ENCODE measurements at places on chromosomes 3 and 15.

DNA sequence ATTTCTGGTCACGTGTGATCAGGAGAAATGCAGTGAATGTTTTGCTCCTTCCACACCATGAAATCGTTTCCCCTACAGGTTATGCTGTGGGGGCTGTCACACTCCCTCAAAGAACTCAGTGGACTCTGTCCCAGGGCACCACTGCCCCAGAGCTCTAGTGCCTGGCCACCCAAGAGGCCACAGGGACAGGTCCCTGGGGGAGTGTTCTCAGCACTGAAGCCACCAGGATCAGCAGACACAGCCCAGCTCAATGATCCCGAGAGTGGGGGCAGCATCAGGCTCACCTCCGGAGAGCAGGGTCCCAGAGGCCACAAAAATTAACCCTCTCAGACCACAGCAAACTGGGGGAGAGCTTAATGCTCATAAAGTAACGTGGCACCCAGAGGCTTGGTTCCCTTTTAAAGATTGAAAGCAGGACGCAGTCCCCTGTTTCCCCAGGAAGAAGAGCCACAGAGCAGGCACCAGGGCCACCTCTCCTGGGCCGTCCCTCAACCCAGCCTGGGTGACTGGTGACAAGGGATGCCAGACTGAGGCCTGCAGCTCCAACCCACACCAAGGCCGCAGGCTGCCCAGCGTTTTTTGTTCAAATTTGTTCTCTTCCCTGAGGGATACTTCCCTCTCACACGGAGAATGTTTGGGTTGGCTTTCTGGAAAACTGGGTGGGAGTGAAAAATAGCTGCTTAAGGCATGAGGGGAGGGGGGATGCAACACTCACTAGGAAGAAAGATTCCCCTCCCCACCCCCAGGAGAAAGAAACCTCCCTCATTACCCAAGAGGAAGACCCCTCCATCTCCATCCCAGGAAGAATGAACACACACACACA is 123.3 kb upstream of the IGF1R start:
- DNase-seq: no peak

DNA sequence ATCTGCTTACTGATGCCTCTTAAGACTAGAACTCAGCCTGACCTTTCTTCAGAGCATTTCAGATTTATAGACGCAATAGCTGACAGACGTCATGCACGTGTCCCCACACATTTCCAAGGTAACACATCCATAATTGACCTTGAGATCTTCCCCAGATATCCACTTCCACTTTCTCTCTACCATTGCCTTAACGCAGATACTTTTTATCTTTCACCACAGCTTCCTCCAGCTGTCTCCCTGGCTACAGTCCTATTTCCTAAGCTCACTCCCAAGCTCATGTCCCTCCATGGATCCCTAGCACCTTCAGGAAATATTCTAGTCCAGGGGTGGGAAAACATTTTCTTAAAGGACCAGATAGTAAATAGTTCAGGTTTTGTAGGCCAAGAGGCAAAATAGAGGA is 173.0 kb upstream of the MITF start:
- no peak for DNase-seq

DNA sequence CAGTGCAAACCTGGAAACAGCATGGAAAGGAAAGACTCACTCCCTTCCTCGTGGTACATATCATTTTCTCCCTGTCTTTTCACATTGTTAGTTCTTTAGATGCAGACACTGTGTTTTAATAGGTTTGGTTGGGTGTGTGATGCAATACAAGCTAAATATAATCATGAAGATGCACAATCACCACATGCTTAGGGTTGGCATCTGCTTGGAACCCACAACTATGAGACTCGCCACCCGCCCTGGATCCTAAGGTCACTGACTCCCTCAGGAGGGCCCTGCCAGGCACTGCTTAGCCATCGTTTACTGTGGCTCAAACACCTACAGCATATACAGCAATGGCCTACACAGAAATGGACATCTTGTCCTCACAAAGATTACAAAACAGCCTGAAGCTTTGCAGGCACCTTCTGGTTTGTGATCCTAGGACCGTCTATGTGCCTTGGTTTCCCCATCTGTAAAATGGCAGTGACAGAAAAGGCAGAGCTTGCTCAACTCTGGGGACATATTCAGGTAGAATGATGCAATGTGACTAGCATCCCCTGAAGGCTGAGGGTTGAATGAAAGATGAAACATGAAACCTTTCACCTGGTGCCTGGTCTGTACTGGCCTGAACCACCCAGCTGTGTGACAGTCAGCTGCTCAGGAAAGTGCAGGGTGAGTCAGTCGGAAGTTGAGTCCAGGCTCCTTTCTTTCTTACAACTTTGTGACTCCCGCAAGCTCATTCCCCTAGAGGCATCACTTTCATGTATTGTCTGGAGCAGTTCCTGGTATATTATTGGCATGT is 123.6 kb upstream of the PFN2 start:
- DNase-seq: no peak

DNA sequence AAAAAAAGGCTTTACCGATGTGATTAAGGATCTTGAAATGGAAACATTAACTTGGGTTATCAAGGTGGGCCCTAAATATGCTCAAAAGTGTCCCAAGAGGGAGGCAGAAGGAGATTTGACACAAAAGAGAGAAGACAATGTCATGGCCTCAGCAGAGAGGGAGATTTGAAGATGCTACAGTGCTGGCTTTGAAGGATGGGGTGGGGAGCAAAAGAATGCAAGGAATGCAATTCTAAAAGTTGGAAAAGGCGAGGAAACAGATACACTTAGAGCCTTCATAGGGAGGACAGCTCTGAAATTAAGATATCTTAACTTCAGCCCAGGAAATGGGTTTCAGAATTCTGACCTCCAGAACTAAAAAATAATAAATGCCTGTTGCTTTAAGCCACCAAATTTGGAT is 314.5 kb upstream of the CCDC54 start:
- no peak for DNase-seq

DNA sequence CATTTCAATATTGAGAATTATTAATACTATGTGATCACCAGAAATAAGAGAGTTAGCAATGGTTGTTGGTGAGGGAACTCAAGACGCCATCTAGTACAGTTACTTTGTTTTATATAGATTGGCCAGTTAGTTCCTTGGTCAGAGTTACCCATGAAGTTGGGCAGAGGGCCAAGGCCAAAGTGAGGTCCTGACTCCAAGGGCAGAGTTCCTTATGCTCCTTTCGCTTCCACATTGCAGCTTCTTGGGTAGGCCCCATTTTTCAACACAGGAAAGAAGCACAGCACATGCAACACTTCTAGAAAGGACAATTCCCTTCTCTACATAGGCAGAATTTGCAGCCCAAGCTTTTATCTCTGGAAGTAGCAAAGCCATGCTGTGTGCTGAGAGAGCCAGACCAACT is 178.6 kb downstream of the KCNAB1 start:
- DNase-seq: no peak

DNA sequence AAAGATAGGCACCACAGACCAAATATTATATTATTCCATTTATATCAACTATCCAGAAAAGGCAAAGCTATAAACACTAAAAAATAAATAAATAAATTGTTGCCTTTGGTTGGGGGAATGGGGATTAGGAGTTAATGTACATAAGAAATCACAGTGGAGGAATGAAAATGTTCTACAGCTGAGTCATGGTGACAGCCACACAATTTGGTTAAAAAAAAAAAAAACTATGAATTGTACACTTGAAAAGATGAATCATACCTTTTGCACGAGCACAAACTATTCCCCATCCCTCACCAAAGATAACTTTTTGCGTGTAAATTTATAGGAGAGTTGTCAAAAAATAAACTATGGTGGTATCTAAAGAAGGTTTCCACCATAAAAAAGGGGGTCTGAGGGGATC is 103.2 kb downstream of the TBC1D5 start:
- no peak for DNase-seq

- no peak for DNase-seq
Measured at GRCh38 chr15:70016511-70016994, 81.2 kb downstream of the TLE3 start.

GRCh38 chr15:27782125-27782524 is 317.0 kb downstream of the OCA2 start:
- DNase-seq: no peak

GRCh38 chr15:49718234-49718633 is 97.4 kb downstream of the DTWD1 start:
- no peak for DNase-seq

Data from activated naive CD4-positive, alpha-beta T cell (primary cell).